ENCODE measurements at places on chromosomes 2 and 18.

- DNase-seq, result no peak
These were observed 31.9 kb downstream of the TFCP2L1 start for GRCh38 chr2:121253021-121253673.

GRCh38 chr2:239889641-239890121 is 135.5 kb downstream of the NDUFA10 start:
- DNase-seq, result no peak

GRCh38 chr2:54545702-54546450 is 89.7 kb downstream of the SPTBN1 start:
- DNase-seq, result peak; percentile 99

DNA sequence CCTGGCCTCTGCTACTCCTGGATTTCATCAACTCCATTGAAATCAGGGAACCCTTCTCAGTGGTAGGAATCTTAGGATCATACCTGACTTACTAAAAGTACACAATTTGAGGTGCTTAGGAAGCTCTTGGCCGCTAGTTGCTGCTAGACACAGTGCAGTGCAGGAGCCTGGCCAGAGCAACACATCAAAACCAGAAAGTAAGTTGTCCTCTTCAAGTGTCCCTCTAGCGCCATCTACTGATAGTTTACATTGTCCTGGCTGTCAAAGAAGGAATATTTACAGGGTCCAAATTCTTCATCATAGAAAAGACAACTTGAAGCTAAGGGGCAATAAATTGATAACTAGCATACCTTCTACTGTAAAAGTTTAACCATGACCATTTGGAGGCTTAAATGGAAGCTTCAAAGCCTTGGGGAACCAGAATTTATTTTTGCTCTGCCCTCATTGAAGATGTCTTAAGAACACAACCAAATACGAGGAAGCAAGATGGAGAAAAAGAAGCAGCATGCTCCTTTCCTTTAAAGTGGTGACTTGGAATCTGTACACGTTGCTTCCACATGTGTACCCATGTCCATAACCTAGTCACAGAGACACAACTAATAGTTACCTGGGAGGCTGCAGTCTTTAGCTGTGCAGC is 889.1 kb upstream of the GCFC2 start:
- peak; percentile 87 for DNase-seq

- DNase-seq, result peak; percentile 62
These were observed 588.2 kb downstream of the IRS1 start for GRCh38 chr2:226211439-226211838.

DNA sequence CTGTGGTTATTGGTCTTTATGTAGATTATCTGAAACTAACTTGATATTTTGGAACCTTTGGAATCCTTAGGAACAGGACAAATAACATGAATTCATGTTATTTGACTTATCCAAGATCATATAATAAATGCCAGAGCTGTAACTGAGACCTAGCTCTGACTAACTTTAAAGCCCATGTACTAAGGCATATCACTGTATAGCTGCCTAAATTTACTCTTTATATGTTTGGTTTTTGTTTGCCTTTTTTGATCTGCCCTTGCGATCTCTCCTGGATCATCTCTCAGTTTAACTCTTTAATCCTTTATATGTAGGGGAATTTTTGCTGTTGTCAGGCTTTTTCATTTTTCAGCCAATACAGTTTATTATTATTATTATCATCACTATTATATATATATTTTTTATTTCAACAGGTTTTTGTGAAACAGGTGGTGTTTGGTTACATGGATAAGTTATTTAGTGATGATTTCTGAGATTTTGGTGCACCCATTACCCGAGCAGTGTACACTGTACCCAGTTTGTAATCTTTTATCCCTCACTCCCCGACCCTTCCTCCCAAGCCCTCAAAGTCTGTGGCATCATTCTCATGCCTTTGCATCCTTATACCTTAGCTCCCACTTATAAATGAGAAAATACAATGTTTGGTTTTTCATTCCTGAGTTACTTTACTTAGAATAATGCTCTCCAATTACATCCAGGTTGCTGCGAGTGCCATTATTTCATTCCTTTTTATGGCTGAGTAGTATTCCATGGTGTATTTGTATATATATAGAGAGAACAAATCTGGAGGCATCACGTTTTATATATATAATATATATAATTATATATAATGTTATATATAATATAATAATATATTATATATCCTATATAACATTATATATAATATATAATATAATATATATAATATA is 48.9 kb downstream of the APLF start:
- DNase-seq, result no peak

DNA sequence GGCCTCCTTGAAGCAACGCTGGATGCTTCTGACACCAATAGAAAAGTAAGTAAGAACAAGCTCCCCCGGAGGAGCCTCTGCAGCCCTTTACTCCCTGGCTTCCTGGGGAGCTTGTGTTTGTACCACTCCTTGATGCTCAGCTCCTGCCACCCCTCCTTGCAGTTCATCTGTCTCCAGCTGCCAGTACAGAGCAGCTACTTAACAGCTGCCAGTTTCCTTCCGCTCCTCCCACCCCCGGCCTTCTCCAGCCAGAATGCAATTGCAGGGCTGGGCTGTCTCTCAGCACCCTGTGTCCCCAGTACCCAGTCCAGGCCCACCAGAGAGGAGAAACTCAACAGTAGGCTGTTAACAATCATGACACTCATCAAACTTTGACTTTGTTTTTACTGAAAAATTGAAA is 109.4 kb downstream of the AOX1 start:
- DNase-seq, result no peak

- peak; percentile 88 for DNase-seq
These were observed at the start of gene FSIP2 for GRCh38 chr2:185738679-185739472. Gene FSIP2, plus strand, starts transcription at chr2:185738804. Its CDS starts 91 bp downstream, at chr2:185738895.

GRCh38 chr2:1377473-1377872 is 35.8 kb upstream of the TPO start:
- DNase-seq, result no peak

DNA sequence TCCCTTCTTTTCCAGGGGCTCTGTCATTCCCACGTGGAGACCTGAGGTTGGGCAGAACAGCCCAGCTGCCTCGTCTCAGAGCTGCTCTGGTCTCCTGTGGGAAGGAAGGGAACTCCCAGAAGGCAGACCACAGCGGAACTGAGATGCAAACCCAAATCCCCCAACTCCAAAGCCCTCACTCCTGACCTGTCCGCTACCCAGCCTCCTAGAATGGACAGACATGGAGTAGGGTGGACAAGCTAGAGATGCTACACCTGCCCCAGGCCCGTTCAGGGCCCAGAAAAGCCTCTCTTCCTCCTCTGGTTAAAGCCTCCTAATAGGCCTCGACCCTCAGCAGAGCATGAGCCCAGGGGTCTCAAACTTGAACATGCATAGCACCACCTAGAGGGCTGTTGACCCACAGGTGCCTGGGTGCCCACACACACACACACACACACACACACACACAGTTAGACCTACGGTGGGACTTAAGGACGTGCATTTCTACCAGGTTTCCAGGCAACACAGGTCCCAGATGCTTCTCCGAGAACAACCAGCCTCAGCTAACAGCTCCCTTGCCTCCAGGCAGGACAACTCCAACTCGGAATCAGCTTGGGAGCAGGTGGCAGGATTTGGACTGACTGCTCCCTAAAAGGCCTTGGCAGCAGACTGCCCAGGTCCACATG is 93.5 kb downstream of the TNS1 start:
- no peak for DNase-seq

DNA sequence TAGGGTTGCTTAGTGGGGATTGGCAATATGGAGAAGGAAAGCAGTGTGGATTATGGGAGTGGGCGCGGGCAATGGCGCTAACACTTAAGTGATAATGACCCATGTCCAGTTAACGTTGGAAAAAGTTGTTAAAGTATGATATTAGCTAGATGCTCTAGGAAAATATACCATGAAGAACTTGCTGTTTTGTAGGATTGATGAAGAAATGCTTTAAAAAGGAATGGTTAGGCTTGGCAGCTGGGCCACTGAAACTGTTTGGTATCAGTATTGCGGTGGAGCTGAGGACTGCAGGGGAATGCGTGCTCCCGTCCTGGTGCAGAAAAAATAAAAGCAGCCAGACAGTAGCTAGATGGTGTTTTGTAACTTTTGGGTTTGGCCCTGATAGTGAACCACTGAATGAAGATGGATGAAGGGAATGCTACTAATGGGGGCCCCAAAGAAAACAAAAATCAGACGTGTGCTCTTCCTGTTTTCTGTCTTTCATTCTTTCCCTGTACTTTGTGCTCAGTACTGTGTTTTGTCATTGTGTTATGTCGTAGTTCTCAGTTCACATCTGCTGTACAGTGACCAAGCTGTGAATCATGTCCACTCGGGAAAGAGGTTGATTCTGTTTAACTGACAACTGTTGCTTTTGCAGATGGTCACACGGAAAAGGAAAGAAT is 999 bp downstream of the INSIG2 start:
- DNase-seq, result peak; percentile 63

DNA sequence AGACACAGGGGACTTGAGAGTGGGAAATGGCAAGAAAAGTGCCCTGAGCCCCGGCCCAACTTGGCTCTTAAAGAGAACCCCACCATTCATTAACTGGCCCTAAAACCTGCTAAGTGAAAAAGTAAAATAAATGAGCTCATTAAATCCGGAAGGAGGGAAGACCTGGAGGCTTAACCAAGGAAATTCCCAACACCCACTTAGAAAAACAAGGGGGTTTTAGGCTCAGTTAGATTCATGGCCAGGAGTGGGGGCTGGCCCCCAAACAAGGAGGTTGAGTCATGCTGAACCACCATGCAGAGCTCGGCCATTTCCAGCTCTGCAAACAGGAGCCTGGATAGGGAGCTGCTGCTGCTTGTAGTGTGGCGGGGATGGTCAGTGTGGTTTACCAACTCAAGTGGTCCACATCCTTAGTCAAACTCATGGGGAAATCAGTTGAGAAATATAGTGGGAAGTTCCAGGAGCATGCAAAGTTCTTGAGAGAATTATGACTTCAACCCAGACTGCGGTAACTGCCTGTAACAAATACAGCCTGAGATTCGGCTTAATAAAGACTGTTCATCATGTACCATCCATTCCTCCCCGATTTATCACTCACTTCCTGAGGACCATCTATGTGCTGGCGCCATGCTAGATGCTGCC is 39.7 kb upstream of the MRPL19 start:
- peak; percentile 94 for DNase-seq

GRCh38 chr2:139369423-139370409 is 589.5 kb upstream of the NXPH2 start:
- DNase-seq, result no peak

- DNase-seq, result no peak
These were observed 233.7 kb downstream of the MYO3B start for GRCh38 chr2:170411660-170412059.

GRCh38 chr2:1784087-1784486 is 39.8 kb upstream of the PXDN start:
- DNase-seq, result no peak

- DNase-seq, result no peak
These were observed 19.7 kb upstream of the NYAP2 start for GRCh38 chr2:225379856-225380255.
